ENCODE measurements at places on chromosomes 4 and X. TPM values are rescaled to one million over a fixed set of nuclear protein-coding genes. Genes with fewer than 3 reads are reported as not detected.

Gene RPL10
- total RNA-seq: 2,294 TPM

Gene NUDT11
- 2.7 TPM for total RNA-seq

Gene SPARCL1
- total RNA-seq: 868 TPM

Gene HMX1
- 0.19 TPM for total RNA-seq

Gene EDNRA
- total RNA-seq: 29.8 TPM

Gene SPANXN3
- not detected for total RNA-seq

Gene NR0B1
- not detected for total RNA-seq

Gene SSX2
- total RNA-seq: not detected

Gene MAPK10
- total RNA-seq: 13.6 TPM

Gene ZFP42
- total RNA-seq: not detected

Gene GALNT7
- 16.2 TPM for total RNA-seq

Gene TCEAL6
- not detected for total RNA-seq

Gene ARX
- not detected for total RNA-seq

Gene VCX
- total RNA-seq: not detected

Gene TAF7L
- total RNA-seq: not detected

Gene EGFL6
- 0.14 TPM for total RNA-seq

Gene MAML3
- total RNA-seq: 6.5 TPM

Gene KIAA1210
- not detected for total RNA-seq

Gene BMPR1B
- 8.9 TPM for total RNA-seq

Gene ADD1
- 327 TPM for total RNA-seq

Gene PTCHD1
- total RNA-seq: 23.4 TPM

Gene P2RY4
- total RNA-seq: 0.57 TPM

Gene ZAR1
- not detected for total RNA-seq

Gene PSAPL1
- total RNA-seq: not detected

Gene SMIM31
- not detected for total RNA-seq

Gene AFF2
- 10.5 TPM for total RNA-seq

Gene RP2
- 13.1 TPM for total RNA-seq

Gene PNMA3
- not detected for total RNA-seq

Gene TMPRSS11D
- total RNA-seq: not detected

Gene CCDC158
- 2.3 TPM for total RNA-seq

Gene RTL3
- 6.5 TPM for total RNA-seq

Gene MMGT1
- 38.5 TPM for total RNA-seq

Gene MAGEA6
- total RNA-seq: not detected

Gene MAGED4
- 2.9 TPM for total RNA-seq

Gene CXCL3
- total RNA-seq: 3.9 TPM

Data from posterior vena cava (tissue), 2 donors.